ENCODE measurements at places on chromosomes 11 and 22. TPM values are rescaled to one million over a fixed set of nuclear protein-coding genes. Genes with fewer than 3 reads are reported as not detected.
A peak's percentile ranks its signal among the peaks of the same experiment; 100 is the strongest.

ALG9 gene
- 23.3 TPM for total RNA-seq

HIPK3 gene
- total RNA-seq: 66.9 TPM

DNA sequence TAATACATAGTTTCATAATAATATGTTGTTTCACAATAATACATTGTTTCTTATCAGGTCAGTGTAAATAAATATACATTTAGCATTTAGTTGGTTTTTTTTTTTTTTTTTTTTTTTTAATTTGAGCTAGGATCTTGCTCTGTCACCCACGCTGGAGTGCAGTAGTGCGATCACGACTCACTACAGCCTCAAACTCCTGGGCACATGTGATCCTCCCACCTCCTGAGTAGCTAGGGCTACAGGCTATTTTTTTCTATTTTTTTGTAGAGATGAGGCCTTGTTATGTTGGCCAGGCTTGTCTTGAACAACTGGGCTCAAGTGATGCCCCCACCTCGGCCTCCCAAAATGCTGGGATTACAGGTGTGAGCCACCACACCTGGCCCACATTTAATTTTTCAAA is 43.5 kb downstream of the MIAT start:
- DNase-seq: no peak

TESMIN gene
- 1.5 TPM for total RNA-seq

GRCh38 chr22:31846161-31847115 is 92.6 kb downstream of the DEPDC5 start:
- DNase-seq: no peak

POLDIP3 gene
- total RNA-seq: 28.9 TPM

GRCh38 chr11:44080951-44081350 is 14.5 kb upstream of the EXT2 start:
- DNase-seq: no peak

CHST1 gene
- total RNA-seq: 26.0 TPM

DNA sequence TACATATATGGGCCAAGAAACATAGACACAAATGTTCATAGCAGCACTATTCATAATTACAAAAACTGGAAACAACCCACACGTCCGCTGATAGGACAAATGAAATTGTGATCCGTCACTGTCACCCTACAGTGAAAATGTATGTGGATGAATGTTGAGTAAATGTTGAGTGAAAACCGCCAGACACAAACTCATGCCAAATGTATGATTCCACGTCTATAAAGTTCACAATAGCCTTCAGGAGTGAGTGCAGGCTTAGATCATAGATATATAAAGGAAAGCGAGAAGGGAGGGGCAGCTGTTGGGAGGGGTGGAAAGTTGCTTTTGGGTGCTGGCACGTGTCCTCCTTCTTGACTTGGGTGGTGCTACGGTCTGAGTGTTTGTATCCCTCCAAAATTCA is 33.6 kb downstream of the DBX1 start:
- no peak for DNase-seq

GRCh38 chr11:45362636-45363035 is 76.5 kb upstream of the SYT13 start:
- DNase-seq: no peak

IFT27 gene
- 13.7 TPM for total RNA-seq

GRCh38 chr11:86800960-86801272 is 574 bp downstream of the PRSS23 start:
- no peak for DNase-seq

GRCh38 chr22:17903564-17904295 is 120.6 kb downstream of the MICAL3 start:
- DNase-seq: peak; percentile 52

CCDC87 gene
- 0.21 TPM for total RNA-seq

DNA sequence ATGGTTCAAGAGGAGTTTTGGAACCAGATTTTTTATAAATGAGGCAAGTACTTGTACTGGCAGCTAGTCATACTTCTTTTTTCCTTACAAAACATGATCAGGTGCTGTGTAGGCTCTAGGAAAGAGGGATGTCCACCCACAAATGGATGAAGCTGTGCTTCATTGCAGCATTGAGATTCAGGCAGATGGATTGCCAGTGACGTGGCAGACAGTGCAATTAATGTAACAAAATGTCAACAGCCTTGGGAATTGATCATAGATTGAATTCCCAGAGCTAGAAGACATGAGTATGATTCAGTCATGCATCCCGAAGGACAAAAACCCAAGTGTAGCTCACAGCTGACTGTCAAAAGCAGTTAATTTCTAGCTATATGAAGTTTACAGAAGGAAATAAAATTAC is 99.2 kb upstream of the RASSF10 start:
- DNase-seq: no peak

COA4 gene
- 76.2 TPM for total RNA-seq

KLHDC7B gene
- not detected for total RNA-seq
